Midbrain (tissue), 1 donor: ENCODE measurements at places on chromosomes 16 and 17.

GRCh38 chr17:44200478-44201155, 933 bp upstream of the ATXN7L3 start:
- peak; percentile 39 for DNase-seq

DNA sequence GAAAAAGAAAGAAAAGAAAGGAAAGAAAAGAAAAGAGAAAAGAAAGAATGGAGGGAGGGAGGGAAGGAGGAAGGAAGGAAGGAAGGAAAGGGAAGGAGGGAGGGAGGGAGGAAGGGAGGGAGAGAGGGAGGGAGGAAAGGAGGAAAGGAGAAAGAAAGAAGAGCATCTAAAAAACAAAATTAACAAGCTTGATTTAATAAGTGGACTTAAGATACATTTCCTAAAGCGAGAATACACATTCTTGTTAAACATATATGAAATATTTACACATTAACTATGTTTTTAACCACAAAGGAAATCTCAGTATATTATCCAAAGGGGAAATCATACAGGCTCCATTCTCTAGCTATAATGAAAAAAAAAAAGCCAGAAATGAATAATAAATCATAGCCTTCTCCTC, 47.3 kb upstream of the IRX5 start:
- DNase-seq = no peak

DNA sequence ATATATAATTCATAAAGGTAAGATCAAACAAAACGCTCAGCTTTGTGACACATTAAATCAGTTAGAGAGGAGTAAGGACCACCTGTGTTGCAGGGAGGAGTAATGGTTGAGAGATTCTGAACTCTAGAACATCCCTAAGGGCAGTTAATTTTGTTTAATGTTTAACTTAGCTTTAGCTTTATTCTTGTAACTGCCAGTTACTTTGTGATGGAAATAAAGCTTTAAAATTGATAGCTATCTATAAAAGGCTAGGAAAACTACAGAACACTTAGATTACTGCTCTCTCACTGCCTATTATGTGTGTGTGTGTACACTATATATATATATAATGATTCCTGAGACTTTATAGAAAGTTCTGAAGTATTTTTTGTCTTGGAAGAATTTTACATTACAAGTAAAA, 37.8 kb downstream of the PTRH2 start:
- no peak for DNase-seq

- no peak for DNase-seq
Measured at GRCh38 chr17:9971991-9972390, 66.9 kb upstream of the RCVRN start.
